Femur (tissue), 1 donor: ENCODE measurements at places on chromosomes 16 and 17.

GRCh38 chr16:67676516-67676915 lies 9.9 kb downstream of the C16orf86 start:
- DNase-seq = no peak

DNA sequence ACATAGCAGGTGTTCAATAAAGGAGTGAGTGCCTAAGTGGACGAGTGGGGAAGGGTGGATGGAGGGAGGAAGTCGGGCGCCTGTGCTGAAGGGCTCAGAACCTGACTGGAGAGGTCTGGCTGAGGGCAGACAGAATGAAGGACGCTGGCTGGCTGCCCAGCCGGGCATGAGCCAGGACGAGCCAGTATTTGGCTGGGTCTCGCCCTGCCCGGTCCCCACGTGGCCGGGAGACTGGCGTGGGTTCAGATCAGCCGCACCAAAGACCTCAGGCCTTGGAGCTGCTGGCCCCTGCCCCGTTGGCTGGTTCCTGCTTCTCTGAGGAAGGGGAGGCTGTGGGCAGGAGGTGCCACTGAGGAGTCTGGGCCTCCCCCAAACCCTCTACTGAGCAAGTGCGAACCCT lies 79.8 kb downstream of the ENGASE start:
- DNase-seq = no peak

DNA sequence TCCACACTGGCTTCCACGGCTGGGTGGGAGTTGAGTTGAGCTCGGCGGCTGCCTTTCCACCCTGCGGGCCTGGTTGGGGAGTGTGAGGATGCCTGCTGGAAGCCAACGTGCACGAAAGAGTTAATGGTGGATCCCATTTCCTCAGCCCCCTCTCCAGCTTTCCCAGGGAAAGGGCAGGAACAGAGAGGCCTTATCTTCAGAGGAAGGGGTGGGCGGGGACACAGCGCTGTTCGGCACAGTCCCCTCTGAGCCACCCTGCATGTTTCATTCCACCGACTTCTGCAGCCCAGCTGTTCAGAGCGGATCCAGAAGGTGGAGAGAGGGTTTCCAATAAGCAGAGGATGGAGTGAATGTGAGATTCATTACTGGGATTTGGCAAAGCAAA lies 295.3 kb downstream of the SEC14L1 start:
- peak; percentile 87 for DNase-seq

- DNase-seq = no peak
These were observed 29.5 kb downstream of the CYLD start for GRCh38 chr16:50771366-50771765.

GRCh38 chr17:57277923-57278604 lies 21.7 kb downstream of the MSI2 start:
- no peak for DNase-seq

GRCh38 chr16:67883146-67883871 lies 1.4 kb upstream of the NRN1L start:
- no peak for DNase-seq
